ENCODE measurements at places on chromosomes 16 and 17.

DNA sequence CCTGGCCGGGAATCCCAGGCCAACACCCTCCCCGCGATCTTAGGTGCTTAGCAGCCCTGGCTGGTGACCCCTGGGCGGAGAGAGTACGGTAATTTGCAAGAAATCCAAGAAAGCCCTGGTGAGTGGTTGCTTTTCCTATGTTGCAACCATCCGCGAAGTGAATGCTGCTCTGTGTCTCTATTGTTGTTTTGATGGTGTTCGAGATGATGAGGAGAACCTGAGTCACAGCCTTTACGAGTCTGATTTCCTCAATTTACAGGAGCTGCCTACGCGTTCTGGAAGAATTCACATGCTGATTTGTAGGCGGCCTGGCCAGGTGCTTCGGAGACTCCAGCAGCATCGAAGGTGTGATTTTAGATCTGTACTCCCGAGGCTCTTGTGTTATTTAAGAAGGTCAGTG is 63.3 kb downstream of the TMEM235 start:
- DNase-seq, result no peak

GRCh38 chr16:67547423-67548264 is 14.7 kb upstream of the CTCF start:
- no peak for DNase-seq

DNA sequence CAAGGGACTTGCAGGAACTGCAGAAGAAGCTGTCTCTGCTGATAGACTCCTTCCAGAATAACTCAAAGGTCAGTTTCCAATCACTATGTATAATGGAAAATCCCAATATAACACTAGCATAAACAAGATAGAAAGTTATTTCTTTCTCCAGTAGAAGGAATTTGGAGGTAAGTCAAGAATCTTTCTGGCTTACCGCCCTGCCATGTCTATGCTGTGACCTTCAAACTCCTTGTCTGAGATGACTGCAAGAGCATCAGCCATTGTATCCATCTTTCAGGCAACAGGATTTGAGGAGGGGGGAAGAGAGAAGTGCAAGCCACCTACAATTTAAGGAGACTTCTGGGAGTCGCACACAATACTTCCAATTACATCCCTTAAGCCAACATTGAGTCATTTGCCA is 2.7 kb downstream of the LDAF1 start:
- DNase-seq, result no peak

DNA sequence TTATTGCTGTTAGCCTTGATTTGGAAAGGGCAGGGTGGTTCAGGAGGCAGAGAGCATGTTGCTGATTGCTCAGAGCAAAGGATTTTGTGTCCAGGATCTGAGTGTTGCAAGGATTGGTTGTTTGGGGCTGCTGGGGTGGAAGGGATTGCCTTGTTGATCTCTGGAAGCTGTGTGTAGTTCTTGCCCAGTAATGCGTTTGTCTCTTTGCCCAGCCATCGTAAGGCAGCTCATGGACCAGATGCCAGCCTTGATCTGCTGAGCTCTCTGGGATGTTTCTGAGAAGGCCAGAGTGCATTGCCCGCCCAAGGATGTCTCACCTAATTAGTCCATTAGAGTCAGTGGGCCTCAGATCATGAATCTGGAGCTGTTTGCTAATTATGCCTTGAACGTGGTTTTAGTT is 33.6 kb downstream of the NKD1 start:
- no peak for DNase-seq

GRCh38 chr16:66547101-66547989 is 2.6 kb downstream of the TK2 start:
- no peak for DNase-seq

GRCh38 chr17:45977976-45978626 is 20.9 kb upstream of the STH start:
- DNase-seq, result no peak

DNA sequence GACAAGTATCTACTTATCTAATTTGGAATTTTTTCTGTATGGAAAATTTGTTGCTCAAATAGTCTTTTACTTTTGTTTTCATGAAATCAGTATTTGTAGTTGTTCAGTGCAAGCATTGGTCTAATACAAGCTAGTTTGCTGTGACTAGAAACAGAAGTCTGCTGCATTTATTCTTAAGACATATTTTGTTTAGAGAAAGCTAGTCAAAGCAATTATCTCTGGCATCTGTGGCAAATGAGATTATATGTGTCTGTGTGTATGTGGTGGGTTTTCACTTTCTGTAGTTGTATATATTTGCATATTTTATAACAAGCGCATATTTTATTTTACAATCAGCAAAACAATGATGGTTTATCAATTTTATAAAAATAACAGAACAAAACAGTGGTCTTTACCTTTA is 96.0 kb upstream of the SIAH1 start:
- DNase-seq, result no peak

All from neuronal stem cell (in vitro differentiated cells).